Hematopoietic multipotent progenitor cell treated with erythropoietin and hydrocortisone succinate and interleukin-3 and kit ligand, for 15 days (in vitro differentiated cells): ENCODE measurements at places on chromosomes 5 and 9.
A peak's percentile ranks its signal among the peaks of the same experiment; 100 is the strongest.

- no peak for DNase-seq
Measured at GRCh38 chr5:29899583-29899982, 1293.9 kb upstream of the CDH6 start.

DNA sequence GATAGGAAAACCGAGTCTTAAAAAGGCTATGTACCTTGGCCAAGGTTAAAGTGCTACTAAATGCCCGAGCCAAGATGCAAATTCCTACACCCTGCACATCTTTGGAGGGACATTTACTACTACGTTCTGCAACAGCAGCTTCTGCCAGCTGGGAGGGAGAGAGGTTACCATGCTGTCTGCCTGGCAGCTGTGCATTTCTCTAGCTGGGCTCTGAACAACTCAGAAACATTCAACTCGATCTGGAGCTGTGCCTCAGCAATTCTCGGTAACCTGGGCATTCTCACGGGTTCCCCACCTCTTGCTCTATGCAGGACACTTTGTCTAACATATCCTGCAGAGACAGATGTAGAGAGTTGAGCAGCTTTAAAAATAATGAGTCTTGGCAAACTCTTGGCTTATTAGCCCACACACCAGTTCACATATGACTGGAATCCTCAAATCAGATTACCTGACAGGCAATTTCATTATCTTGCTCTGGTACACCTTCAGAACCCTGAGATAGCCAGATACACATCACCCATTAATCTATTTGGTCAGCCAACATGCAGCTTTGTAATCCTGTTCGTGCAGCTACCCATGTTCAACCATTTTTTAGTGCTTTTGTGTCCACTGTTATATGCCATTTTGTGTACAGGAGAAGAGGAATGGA, 115.8 kb downstream of the EFNA5 start:
- DNase-seq, result no peak

DNA sequence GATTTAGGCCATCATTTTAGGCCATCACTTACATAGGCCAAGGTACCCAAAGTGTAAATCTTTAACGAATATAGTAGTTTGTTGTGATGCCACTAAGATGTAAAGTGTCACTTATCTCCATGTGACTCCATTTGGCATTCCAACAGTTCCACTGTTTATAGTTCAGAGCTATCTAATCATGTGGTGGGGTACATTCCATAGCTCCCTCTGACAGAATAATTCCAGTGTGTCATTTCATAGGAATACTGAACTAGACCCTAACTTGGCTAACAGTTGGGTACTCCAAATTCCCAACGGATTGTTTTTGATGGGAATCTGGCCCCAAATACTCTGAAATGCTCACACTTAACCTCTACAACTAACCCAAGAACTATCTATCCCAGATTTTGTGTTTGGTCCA, 76.7 kb upstream of the FST start:
- no peak for DNase-seq

DNA sequence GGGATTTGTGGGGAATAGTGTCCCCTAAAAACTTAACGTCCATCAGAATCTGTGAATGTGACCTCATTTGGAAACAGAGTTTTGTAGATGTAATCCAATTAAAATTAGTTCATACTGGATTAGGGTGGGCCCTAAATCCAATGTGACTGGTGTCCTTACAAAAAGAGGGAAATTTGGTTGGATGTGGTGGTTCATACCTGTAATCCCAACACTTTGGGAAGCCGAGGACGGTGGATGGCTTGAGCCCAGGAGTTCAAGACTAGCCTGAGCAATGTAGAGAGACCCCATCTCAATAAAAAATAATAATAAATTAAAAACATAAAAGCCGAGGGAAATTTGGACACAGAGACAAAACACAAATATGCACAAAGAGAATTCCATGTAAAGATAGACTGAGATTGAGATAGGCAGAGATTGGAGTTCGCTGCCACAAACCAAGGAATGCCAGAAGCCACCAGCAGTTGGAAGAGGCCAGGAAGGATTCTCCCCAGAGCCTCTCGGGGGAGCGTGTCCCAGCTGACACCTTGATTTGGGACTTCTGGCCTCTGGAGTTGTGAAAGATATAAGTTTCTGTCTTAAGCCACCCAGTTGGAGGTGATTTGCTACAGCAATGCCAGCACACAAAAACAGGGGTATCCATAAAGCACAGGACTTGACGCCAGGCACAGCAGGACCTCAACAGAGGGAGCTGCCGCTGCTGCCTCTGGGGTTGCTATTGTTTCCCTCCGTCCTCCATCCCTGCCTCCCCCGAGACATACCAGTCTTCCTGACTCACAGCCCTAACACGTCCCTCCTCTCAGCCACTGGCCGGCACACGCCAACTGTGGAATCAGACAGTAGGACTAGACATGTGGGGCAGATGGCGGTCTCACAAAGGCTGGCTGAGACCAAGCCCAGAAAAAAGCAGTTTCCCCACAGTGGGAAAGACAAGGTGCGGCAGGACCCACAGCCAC, 73.8 kb upstream of the IL17B start:
- no peak for DNase-seq

DNA sequence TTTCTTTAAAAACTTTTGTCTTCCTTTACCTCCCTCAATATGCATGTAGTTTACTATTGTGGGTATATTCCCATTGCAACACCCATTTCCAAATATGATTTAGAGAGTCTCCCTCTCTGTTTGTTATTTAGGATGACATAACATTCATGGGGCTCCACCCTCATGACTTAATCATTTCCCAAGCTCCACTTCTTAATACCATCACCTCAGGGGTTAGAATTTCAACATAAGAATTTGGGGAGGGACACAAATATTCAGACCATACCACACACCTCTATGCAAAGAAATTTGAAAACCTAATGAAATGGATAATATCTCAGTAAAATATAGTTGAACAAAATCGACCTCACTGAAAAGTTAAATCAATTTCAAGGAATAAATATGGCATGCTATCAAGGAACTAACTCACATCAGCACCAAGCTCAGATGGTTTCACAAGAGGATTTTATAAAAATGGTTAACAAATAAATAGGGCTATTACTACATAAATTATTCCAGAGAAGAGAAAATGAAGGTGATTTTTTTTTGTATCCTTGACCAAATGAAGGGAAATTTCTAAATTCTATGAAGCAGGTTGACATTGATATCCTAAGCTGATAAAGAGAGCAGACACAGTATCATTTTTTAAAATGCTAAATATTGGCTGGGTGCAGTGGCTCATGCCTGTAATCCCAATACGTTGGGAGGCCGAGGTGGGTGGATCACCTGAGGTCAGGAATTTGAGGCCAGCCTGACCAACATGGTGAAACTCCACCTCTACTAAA, 20.2 kb upstream of the UBTD2 start:
- DNase-seq, result no peak

GRCh38 chr5:35753500-35753899, 103.2 kb upstream of the IL7R start:
- DNase-seq, result no peak

DNA sequence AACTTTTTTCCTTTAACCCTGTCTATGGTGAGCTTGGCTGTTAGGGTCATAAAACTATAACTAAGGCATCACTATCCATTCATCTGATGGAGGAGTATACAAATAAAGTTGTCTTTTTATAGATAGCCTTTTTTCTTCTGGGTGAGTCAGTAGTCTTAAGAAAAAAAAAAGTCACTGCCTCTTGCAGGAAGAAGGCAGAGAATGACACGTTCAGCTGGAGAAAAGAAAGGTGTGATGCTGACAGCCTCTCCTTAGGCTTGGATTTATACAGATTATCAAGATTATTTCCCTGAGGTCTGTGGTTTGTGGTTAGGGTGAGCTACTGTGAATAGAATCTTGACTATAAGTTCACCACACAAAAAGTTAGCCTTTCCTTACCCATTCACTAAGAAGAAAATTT, 23.0 kb downstream of the EPB41L4B start:
- no peak for DNase-seq

DNA sequence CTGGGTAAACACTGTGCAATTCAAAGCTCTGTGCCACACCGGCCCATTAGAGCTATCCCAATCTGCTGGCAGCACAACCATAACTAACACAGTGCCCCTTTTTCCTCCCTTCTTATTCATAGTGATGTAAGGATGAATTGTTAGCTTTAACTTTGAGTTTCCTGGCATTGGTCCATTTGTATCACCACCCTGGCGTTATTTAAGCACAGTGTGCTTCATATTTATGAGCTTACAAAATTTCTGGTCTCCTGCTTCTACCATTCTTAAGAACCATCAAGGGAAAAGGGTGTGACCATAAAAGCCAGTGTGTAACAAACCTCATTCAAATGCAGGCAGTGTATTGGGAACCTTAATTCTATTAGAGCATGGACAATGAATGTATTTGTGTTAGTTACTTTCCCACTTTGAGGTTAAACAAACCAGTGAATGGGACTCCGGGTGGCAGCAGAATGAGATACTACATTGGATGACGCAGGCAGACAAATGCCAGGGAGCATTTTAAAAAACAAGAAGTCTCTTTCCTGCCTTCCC, 222.6 kb downstream of the TMEM161B start:
- DNase-seq, result no peak

DNA sequence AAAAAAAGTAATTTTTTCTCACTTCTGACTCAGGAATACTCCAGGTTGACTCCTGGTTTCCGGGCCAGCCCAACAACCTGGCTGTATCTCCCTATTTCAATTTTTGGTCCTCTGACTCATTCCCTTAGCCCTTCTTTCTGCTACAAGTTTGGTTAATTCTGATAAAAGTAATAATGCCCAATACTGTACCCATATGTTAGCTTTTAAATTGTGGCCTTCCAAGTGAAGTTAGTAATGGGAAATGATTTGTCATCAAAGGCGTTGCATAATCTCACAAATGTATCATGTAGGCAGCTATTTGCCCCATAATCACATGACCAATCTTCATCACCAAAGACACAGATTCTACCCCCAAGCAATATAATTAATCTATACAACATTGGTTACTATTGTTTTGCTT, 31.1 kb upstream of the BNC2 start:
- DNase-seq, result no peak

DNA sequence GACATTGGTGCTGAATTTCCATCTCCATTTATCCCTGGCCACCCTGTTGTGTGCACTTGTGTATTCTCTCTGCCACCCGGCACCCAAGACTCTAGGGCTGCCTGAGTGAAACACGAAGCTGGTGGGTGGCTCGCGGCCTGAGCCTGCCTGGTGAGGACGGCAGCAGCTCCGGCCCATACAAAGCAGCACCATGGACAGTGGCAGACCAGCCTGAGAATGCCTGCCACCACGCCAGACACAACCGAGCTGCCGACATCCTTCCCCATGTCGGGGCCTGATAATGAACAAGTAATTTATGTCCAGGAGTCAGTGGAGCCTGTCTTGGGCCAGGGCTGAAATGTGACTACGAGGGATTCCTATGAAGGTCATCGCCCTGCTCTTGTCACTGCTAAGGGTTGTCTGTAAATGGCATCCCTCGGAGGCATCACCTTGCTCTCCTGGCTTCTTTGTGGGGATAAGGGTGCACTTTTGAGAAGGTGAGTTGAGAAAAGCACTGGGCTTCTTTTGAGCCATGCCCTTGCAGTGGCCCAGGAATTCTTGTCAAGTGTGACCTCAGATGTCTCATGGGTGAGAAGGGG, 175.7 kb downstream of the MELK start:
- DNase-seq, result no peak

- DNase-seq, result no peak
Measured at GRCh38 chr5:91423871-91424270, 40.8 kb upstream of the ARRDC3 start.

- no peak for DNase-seq
Measured at GRCh38 chr5:11047030-11047429, 286.0 kb upstream of the DAP start.

GRCh38 chr5:39195198-39195826, 24.1 kb downstream of the FYB1 start:
- no peak for DNase-seq

- DNase-seq, result peak; percentile 29
Measured at GRCh38 chr5:60248901-60249300, 355.4 kb upstream of the PDE4D start.

DNA sequence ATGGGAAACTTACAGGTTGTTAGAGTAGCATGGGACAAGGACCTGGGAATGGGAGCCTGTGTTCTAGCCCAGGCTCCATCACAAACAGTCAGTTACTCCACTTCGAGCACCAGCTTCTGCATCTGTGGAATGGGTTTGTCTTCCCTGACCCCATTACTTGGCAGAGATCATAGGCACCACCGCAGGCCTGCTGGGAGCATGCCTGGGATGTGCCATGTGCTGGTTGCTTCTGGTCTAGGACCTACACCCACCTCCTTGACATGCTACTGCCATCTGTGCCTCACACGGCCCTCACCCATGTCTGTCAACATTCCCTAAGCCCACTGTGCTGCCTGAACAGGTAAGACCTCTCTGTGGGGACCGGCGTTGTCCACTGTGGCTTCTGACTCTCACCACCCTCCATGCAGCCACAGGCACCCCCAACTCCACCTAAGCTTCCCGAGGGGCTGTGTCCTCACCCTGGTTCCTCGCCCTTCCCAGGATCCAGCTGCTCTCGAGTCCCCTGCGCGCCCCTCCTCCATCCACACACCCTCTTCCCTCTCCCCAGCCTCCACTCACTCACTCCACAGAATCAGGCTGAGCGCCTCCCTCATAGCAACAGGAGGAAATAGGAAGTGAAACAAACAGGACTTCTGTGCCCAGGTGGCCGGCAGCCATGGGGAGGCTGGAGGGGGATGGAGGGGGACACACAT, 85.9 kb upstream of the FAM120A start:
- DNase-seq, result no peak

- no peak for DNase-seq
Measured at GRCh38 chr5:58440901-58441460, 18.9 kb downstream of the PLK2 start.

DNA sequence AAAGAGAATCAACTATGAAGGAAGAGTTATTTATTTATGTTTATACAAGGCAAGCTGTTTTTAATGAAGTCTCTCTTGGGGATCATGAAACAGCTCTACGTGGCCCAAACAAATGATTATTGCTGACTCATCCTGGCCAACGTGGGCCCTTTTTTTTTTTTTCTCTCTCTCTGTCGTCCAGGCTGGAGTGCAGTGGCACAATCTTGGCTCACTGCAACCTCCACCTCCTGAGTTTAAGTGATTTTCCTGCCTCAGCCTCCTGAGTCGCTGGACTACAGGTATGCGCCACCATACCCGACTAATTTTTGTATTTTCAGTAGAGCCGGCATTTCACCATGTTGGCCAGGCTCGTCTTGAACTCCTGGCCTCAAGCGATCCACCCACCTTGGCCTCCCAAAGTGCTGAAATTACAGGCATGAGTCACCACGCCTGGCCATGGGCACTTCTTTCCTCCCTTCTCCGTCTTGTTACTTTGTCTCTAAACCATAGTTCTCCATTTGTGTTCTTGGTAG, 98.3 kb downstream of the BASP1 start:
- DNase-seq, result no peak
